Stimulated activated CD8-positive, alpha-beta memory T cell treated with anti-CD3 and anti-CD28 coated beads, Interleukin-7, amount 100 ng/mL, for 1 hour (primary cell): ENCODE measurements at places on chromosomes 6 and 20.

- DNase-seq: no peak
Measured at GRCh38 chr20:45408646-45409213, 641 bp downstream of the DBNDD2 start.

GRCh38 chr6:155143029-155143577 lies 120.7 kb upstream of the CLDN20 start:
- no peak for DNase-seq

DNA sequence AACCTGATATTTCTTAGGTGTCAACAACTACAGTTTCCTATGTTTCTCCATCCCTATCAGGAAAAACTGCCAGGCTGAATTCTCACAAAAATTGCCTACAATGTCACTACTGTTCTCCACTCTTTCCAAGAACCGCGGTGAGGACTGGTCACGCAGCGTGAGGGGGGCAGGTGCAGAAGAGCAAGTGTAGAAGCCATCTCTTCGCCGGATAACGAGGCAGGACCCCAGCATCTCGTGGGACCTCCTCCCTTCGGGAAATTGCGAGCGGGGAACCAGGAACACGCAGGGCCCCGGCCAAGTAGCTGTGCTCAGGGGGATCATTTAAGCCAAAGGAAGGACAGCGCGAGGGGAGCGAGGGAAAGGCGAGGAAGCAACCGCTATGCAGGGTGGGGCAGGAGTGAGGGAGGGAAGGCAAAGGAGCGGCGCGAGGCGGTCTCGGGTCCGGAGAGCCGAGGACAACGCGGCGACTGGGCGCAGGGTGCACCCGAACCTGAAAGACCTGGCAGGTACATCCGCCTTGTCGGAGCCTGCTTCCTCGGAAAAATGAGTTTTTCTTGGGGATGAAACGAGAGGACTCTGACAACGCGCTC lies 559 bp downstream of the APMAP start:
- DNase-seq: no peak

- no peak for DNase-seq
Measured at GRCh38 chr20:12598894-12599293, 409.9 kb upstream of the SPTLC3 start.

DNA sequence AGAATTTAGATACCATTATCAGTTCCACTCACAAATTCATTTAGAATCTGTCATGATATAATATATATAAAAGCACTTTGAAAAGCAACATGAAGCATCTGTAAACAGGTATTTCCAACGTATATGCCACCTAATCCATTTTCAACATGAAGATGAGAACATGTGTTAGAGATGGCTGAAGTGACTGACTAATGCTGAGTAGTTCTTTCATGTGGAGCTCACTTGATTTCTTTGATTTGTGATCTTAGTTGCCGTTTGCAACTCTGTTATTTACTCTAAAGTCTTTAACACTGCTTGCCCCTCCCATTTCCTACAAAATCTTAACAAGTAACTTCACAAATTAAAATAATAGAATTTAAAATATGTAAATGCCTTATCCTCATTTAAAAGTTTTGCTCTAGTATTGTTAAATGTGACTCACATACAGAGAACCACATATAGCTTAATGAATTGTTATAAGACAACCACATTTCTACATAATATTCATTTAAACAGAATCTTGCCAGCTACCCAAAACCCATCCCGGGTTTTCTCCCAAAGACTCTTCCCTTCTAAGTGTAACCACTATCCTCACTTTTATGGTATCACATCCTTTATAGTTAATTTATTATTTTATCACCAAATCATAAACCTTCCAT lies 78.3 kb downstream of the ME1 start:
- DNase-seq: no peak

GRCh38 chr6:79608334-79609224 lies 22.6 kb upstream of the SH3BGRL2 start:
- DNase-seq: no peak

GRCh38 chr20:43188861-43189553 lies 699 bp downstream of the PTPRT start:
- no peak for DNase-seq
